ENCODE measurements at places on chromosomes 16 and 17.

- DNase-seq = no peak
Measured at GRCh38 chr16:67040166-67040565, 11.2 kb downstream of the CBFB start.

DNA sequence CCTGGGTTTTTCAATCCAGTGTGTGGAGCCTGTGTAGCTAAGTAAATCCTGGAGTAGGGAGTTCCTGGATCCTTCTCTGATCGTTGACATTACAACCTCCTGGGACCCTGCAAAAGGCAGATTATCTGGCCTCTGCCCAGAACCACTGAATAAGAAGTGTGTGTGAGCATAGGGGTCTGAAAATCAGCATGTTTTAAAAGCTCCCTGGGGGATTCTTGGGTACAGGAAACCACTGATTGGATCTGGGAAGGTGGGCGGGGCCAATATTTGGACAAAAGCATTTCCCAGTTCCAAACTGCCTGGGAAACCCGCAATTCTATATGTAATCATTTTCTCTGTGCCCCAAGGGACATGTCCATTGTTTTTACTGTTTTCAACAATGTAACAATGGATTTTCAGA lies 27.2 kb upstream of the BEAN1 start:
- DNase-seq = no peak

DNA sequence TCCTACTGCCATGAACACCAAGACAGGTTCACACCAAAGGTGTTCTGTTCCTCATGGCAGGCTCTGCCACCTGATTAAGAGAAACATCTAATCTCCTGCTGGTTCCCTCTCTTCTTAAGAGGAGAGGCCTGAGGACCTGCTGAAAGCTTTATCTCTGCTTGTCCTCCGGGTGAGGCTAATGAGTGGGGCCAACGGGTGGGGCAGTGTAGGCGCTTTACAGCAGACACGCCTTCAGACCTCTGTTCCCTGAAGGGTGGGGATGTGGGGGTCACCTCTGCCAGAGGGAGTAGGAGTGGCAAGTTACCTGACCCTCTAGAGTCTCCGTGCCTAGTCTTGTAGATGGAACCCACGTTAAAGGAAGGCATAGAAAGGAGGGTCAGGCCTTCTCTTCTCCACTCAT lies 4.2 kb upstream of the MRM1 start:
- no peak for DNase-seq

- peak; percentile 41 for DNase-seq
Measured at GRCh38 chr17:75325827-75326225, 36.6 kb upstream of the SLC25A19 start.

- DNase-seq = peak; percentile 83
Measured at GRCh38 chr16:87855852-87856715, 13.2 kb downstream of the SLC7A5 start.

GRCh38 chr16:89197633-89198416 lies 2.5 kb downstream of the SLC22A31 start:
- DNase-seq = no peak

GRCh38 chr16:84228256-84228838 lies 11.5 kb downstream of the KCNG4 start:
- no peak for DNase-seq

- DNase-seq = no peak
Measured at GRCh38 chr16:83533193-83533592, 274.6 kb upstream of the HSBP1 start.

DNA sequence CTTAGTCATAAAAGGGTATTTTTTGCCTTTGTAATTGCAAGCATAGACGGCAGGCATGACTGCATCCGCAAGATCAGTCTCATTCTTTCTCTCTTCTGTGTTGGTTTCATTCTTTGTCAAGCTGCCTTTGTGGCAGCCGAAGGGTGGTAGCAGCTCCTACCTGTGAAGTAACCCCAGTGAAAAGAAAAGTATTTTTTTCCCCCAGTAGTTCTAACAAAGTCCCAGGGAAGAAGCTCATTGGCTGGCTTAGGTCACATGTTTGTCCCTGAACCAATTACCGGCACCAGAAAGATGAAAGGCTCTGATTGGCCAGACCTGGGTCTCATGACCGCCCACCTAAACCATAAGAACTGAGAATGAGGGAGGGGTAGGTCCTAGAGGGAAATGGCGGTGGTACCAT lies 110.7 kb downstream of the RAP1GAP2 start:
- DNase-seq = peak; percentile 85

GRCh38 chr16:81621496-81621895 lies 157.6 kb upstream of the PLCG2 start:
- DNase-seq = no peak

DNA sequence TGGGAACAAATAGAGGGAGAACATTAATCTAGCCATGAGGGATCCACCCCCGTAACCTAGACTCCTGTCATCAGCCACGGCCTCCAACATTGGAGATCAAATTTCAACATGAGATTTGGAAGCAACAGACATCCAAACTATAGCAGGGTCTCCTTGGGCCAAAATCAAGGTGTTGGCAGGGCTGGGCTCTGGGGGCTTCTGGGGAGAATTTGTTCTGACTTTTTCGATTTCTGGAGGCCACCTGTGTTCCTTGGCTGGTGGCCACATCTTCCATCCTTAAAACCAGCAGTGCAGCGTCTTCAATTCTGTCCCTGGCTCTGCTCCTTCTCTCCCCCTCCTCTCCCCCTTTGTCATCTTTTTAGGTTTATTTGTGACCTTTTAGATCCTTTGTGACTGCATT lies 546.2 kb downstream of the WWOX start:
- no peak for DNase-seq

GRCh38 chr17:77467521-77467920 lies 326.8 kb downstream of the SEC14L1 start:
- DNase-seq = no peak

DNA sequence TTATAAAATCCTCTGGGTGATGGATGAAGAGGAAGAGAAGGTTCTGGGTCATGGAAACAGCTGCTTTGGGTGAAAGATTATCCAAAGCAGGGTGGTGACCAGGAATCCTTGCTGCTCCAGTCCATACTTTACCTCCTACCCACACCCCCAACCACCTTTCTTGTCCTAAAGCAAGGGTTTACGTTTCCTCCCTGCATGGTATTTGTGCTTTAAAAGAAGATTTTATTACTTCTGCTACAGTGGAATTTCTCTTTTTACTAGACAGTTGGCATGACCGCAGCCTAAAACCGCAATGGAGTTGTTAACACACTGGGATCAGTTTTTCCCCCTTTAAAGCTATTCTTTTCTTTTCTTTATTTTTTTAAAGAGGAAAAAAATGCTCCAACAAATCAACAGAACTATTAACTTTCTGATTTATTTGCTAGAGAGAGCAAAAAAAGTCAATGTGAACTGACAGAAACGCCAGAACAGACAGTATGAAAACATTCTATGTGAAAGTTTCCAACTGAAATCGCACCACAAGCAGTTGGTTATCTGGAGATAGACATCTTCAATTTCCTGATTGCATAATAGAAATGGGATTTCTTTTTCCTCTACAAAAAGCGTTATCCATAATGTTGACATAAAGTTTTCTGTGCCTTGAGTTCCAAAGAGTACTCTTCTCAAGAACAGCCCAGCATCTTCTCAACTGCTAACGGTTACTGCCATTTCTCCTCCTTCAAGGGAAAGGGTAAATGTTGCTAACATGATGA lies 236.0 kb downstream of the IRX3 start:
- no peak for DNase-seq

- no peak for DNase-seq
Measured at GRCh38 chr17:60825351-60825750, 147.7 kb downstream of the BCAS3 start.

- DNase-seq = no peak
Measured at GRCh38 chr16:84489131-84489530, 15.3 kb downstream of the MEAK7 start.

GRCh38 chr16:10980813-10981212 lies 36.4 kb downstream of the CLEC16A start:
- DNase-seq = no peak

DNA sequence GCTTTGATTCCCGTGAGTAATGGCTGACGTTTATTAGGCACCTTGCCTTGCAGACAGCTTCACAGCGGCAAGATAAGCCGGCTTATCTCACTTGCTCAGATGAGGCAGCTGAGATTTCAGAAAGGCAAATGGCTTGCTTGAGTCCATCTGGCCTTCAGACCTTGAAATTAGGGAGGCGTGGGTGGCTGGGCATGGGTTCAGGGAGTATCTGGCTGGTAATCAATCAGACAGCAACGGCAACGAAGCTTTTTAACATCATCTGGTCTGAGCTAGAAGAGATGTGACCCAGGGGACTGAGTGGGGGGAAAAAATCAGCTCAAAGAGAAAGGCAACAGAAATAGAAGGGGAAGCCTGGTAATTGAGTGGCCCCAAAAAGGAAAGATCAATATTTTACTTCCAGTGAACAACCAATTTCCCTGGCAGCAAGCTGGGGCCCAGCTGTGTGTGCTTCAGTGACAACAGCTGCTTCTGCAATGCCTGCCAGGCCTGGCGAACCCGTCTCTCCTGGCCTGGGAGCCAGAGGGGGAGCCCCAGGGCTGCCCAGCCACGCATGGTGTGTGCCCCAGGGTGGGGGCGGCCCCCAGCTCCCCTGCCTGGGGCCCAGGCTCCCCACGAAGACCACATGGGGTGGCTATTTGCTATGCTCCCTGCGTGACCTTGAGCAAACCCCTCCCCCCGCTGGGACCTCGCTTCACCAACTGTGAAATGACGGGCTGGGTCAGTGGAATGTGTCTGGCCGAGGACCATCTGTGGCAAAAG lies 34.0 kb downstream of the RAB11FIP4 start:
- no peak for DNase-seq

GRCh38 chr16:29014561-29015069 lies 29.8 kb downstream of the LAT start:
- no peak for DNase-seq

- no peak for DNase-seq
Measured at GRCh38 chr16:13708347-13709120, 211.4 kb upstream of the ERCC4 start.

- DNase-seq = no peak
Measured at GRCh38 chr16:69937465-69937951, 13.6 kb upstream of the CLEC18A start.

- DNase-seq = no peak
Measured at GRCh38 chr16:31537362-31538242, 9.9 kb downstream of the AHSP start.

DNA sequence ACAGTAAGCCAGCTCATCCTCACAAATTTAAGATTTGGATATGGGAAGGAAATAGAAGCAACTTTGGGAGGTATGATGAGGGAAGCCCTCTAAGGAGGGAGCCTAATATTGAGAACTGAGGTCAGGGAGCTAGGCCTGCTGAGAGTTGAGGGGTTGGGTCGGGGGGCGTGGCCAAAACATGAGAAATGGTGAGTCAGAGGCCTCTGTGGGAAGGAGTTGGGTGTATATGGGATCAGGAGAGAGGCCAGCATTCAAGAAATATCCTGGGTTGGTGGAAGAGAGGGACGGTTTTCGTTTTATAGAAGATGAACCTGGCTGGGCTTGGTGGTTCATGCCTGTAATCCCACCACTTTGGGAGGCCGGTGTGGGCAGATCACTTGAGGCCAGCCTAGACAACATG lies 48.4 kb downstream of the CLEC16A start:
- no peak for DNase-seq
